ENCODE measurements at places on chromosomes 2 and 18.

GRCh38 chr2:3741867-3742602 is 38.7 kb downstream of the DCDC2C start:
- DNase-seq: no peak

DNA sequence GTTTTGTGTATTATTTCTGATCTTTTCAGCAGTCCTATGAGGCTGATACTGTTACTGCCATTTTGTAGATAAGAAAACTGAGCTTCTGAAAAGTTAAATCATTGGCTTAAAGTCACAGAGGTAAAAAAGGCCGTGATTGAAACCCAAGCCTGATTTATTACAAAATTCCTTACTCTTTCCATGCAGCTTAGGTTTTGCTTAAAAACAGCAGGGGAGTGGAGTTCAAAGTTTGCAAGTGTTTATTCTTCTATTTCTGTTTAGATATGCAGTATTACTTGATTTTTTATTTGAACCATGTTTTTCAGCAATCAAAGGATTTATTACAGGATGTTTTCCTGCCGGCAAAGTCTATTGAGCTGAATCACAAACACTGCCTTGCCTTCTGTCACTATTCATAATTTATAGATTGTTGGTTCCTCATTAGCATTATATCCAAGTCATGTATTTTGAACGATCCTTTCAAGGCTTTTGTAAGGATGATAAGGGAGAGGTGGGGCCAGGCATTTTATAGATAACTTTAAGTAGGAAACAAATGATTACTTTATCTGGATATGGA is 31.9 kb upstream of the MSTN start:
- no peak for DNase-seq

DNA sequence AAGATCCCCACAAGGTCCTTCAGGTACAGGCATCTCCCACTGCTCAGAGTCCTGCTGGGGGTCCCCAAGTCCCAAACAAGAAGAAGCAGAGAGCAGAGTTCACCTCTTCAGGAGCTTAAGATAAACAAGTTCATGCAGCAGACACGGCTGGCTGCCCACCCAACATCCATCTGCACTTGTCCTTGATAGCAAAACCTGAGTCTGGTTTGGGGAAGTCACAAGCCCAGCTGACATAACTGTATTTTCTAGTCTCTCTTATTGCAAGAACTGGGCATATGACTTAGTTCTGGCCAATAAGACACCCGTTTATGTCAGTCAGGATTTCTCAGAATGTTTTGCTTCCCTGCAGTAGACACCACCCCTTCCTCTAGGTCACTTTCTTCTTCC is 31.8 kb downstream of the AFF3 start:
- DNase-seq: no peak

DNA sequence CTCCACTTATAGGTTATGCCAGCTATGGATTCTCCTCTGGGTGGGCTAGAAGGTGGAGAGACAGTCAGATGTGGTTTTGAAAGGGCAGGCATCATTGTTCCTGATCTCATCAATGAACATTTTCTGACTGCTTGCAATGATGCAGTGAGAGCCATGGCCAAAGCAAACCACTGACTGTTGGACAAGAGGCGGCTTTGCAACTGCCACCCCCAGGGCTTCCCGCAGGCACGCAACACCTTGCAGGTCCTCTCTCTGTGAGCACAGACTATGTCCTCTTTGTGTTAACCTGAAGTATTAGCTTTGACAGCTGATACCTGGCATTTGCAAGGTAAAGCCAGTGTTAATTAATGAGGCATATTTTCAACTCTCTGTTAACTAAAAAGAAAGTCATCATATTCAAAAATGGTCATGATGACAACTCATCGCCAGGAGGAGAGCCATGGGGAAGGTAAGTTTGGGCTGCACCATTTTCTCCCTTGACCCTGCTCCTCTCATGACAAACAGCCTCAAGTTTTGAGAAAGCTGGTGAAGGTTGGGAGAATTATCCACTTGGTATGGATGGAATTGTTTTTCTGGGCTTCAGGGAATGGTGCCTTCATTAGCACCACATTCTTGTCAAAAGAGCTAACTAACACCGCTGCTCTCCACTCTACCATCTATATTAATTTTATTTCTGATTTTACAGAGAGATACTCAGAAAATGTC is 14.9 kb upstream of the FAM124B start:
- DNase-seq: no peak

GRCh38 chr2:224969095-224969494 is 73.2 kb downstream of the DOCK10 start:
- DNase-seq: no peak

- no peak for DNase-seq
Observed at GRCh38 chr18:12921178-12921577, 26.6 kb upstream of the SEH1L start.

DNA sequence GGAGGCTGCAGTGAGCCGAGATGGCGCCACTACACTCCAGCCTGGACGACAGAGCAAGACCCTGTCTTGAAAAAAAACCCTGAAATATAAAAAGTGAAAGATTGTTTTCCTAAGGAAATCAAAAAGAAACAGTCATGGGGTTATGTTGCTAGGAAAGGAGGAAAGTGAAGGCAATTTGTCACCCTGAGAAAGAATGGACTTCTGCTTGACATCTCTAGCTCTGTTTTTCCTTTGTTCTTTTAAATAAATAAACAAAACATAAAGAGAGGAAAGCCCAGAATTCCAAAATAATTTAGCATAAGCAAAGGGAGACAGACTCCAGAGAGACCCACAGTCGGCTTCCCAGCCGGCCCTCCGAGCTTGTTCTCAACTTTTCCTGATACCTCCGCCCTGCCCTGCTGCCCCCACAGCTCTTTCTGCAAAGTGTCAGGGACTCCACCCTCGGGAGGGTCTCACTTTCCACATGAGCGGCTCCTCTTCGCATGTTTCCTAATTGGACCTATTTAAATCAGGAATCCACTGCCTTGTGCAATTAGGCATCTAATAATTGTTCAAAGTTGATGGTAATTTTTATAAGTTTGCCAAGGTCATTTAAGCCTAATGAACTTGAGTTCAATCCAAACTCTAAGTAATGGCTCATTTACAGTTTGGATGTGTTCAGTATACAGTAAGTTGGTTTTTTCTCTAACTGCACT is 49.8 kb upstream of the COPS8 start:
- no peak for DNase-seq

- no peak for DNase-seq
Observed at GRCh38 chr2:238420878-238421694, 5.6 kb upstream of the ASB1 start.

- DNase-seq: no peak
Observed at GRCh38 chr18:33022370-33022769, 249.5 kb upstream of the KLHL14 start.

DNA sequence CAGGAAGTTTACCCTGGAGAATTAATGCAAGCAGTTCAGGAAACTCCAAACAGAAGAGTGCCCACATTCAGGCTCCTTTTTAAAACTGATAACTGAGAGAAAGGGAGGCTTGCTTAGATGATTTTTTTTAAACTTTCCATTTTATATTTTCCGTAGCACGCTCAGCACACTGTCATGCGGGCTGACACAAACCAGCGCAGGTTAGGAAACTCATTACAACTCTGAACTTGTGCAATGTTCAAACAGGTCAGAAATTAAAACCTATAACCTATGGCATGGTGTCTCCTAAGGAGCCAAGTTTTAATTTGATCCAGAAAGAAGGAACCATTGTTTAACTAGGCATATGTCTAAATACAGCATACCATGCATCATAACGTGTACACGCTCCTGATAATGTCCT is 117.7 kb upstream of the SMIM21 start:
- no peak for DNase-seq

GRCh38 chr2:119489232-119489952 is 34.9 kb downstream of the SCTR start:
- DNase-seq: no peak

DNA sequence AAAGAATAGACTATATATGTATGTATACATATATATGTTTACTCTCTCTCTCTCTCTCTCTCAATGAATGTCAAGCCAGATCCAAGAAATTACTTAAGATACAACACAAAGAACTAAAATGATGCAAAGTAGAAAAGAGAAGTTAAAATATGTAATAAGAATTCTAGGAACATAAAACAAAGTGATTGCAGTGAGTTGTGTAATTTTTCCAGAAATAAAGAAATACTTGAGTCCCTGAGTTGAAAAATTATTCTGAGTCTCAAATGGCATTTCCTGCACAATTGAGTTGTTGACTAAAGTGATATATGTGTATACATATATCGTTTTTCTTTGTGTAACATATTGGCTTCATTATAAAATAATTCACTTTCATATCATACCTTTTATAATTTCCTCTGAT is 262.4 kb downstream of the INSIG2 start:
- no peak for DNase-seq

DNA sequence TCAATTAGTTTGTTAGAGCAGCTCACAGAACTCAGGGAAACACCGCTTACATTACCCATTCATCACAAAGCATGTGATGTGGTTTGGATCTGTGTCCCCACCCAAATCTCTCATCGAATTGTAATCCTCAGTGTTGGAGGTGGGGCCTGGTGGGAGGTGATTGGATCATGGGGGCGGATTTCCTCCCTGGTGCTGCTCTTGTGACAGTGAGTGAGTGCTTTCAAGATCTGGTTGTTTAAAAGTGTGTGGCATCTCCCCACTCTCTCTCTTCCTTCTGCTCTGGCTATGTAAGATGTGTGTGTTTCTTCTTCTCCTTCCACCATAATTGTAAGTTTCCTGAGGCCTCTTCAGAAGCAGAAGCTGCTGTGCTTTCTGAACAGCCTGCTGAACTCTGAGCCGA is 63.5 kb upstream of the AGPS start:
- no peak for DNase-seq

GRCh38 chr2:30633039-30633438 is 174.2 kb downstream of the CAPN13 start:
- DNase-seq: no peak

DNA sequence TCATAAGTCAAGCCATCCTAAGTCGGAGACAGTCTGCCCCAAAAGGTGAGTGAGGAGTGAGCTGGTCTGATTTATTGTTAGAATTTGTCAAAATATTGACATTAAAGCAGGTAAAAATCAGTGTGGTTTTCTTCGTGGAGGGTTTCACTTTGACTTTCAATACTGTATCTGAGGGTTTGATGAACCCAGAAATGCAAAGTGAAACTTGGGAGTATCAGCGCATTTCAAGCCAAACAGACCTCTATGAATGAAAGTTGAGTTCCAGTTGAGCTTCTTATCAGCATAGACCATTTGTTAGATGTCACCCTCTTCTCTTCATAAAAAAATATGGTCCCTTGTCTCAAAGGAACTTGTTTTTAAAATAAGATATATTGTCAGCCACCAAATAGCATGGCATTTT is 21.7 kb upstream of the CXCR4 start:
- no peak for DNase-seq

DNA sequence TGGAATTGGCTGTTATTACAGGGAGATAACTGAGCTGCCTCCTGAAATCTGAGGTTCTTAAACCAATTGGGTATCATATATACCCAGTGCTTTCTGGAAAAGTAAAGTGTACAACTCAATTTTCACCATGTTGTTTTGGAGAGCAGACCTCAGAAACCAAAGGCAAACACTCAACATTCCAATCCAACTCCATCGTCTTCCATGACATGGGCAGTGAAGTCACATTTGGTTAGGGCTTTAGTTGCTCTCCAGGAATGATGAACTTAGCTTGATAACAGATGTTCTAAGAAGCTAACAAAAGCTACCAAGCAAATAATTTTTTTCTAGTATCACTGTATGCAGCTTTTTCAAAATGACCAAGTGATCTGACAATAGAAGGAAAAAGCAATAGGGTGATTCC is 107.0 kb upstream of the SLC35G4 start:
- peak; percentile 62 for DNase-seq

- DNase-seq: no peak
Observed at GRCh38 chr2:95062242-95063085, 37.0 kb downstream of the MAL start.

GRCh38 chr2:157497638-157498314 is 53.9 kb upstream of the CYTIP start:
- DNase-seq: peak; percentile 31

DNA sequence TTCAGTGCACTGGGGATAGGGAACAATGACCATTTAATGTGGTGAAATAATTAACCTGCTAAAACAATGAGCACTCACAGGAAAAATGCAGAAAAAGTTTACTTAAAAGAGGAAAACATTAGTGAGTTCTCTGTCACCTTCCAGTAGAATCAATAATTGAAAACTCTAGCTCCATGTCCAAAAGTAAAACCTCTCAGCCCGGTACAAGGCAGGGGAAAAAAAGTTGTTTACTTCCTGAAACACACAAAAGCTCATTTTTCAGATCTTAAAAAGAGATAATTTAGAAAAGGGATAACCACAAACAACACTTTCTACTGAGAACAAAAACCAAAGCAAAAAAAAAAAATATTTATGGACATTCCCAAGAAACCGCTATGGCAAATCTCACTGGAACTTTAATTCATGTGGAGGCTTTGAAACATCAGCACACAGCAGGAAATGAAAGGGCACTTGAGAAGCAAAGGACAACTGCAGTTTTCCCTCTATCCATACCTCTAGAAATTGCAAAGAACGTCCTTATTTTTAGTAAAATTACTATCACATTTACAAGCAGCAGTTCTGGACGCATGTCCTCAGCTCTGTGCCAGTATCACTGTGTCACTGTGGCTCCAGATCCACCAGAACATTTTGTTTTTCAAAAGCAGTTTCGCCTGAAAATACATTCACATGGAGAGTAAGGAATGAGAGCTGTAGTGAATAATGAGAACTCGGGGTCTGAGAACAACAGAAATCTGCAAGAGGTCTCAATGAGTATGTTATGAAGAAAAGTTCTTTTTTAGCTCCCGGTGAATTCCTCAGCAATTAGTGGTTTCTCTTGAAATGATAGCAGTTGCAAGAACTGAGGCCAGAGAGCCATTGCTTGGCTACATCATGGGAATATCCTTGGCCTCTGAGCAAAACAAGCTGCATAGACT is 44.7 kb upstream of the DNAH7 start:
- peak; percentile 75 for DNase-seq

- DNase-seq: no peak
Observed at GRCh38 chr2:150178591-150178990, 308.9 kb downstream of the RND3 start.

DNA sequence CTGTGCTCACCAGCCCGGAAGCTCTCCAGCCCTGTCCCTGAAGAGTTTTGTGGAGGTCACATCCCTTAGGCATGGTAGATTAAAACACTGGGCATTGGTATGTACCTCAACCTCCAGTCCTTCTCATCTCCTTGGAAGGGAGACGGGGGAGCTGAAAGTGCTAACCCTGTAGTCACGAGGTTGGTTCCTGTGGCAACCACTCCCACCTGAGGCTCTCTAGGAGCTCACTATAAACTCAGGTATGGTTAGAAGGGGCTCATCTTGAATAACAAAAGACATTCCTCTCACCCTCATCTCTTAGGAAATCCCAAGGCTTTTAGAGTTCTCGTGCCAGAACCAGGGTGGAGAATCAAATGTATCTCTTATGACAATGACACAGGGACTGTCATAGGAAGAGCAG is 43.0 kb upstream of the MGAT4A start:
- no peak for DNase-seq

Measured in EL (cell line).